ENCODE measurements at places on chromosomes 12 and 14.

- no peak for DNase-seq
Observed at GRCh38 chr12:76952995-76953394, 74.2 kb upstream of the CSRP2 start.

- peak; percentile 75 for DNase-seq
Observed at GRCh38 chr12:119989361-119989730, 310 bp downstream of the BICDL1 start.

- no peak for DNase-seq
Observed at GRCh38 chr14:103395244-103395643, 10.0 kb downstream of the MARK3 start.

DNA sequence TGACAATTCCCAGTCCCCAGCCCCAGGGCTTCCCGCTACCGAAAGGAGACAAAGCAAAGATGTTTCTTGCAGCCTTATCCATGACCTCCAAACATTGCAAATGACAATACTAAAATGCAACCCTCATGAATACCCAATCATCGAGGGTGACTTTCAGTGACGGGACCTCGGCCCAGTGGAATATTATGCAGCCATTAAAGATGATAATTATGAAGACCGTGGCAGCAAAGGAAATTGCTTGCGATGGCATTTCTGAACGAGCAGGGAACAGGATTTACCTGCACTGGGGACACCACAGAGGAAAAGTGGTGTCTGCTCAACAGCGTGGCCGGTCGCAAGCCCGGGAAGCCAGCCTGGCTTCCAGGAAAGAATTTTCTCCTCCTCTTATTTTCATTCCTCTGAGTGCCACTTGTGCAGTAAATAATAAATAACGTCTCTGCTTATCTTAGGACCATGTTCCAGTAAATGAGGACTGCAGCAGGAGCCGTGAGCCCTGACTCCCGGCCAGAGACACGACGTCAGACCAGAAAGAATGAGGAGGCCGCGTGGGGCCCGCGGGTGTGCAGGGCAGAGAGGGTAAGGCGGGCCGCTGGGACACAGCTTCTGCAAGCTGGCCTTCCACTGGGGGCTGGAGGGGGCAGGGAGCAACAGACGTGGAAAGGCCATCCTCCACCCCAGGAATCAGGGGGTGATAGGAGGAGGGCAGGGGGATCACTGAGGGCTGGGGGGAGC is 6.6 kb downstream of the C14orf180 start:
- no peak for DNase-seq

All from activated T-cell treated with anti-CD3 and anti-CD28 coated beads, Interleukin-2, amount 50 U/mL, for 24 hours (primary cell).